H1 (cell line): ENCODE measurements at places on chromosomes 1 and 21. TPM values are rescaled to one million over a fixed set of nuclear protein-coding genes. Genes with fewer than 3 reads are reported as not detected.

GRCh38 chr21:16476056-16476825 is 746.5 kb downstream of the USP25 start:
- no peaks in the 10 kb centered on the region for H3K27me3 ChIP-seq

Gene HES3
- total RNA-seq: 54.3 and 67.9 TPM in 2 replicates

GRCh38 chr1:90800012-90800717 is 83.1 kb upstream of the BARHL2 start:
- no peaks in the 10 kb centered on the region for H3K4me1 ChIP-seq
- DNase-seq: no peak
- H3K27ac ChIP-seq: no peak overlapping the region
- no peaks in the 10 kb centered on the region; the same call in 1 of the 2 replicates for H3K27me3 ChIP-seq
- no peak overlapping the region for H3K4me3 ChIP-seq
- H3K36me3 ChIP-seq: no peaks in the 10 kb centered on the region

DNA sequence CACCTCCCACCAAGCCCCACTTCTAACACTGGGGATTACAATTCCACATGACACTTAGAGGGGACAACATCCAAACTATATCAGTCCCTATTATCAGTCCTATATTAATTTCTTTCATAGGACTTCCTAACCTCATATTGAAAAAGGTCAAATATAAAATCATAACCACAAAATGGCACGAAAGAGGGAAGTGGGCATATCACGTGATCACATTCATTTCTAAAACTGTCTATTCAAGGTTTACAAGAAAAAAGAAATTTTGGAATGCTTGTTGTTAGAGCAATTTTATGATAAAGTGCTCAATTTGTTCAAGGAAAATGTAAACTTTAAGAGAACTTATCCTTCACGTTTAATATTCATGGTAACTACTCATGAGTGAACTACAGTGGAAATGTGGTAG is 13.2 kb upstream of the CDC7 start:
- no peak overlapping the region for H3K27ac ChIP-seq
- H3K27me3 ChIP-seq: no peaks in the 10 kb centered on the region
- no peaks in the 10 kb centered on the region for H3K4me1 ChIP-seq
